ENCODE measurements at places on chromosomes 7 and 10.
A peak's percentile ranks its signal among the peaks of the same experiment; 100 is the strongest.

GRCh38 chr10:79352035-79352877 is 5.0 kb downstream of the PPIF start:
- no peak overlapping the region for H3K4me3 ChIP-seq
- DNase-seq, result no peak
- no peaks in the 10 kb centered on the region for H3K27me3 ChIP-seq

GRCh38 chr10:62550173-62550572 is 176.0 kb downstream of the ZNF365 start:
- H3K27me3 ChIP-seq, result no peaks in the 10 kb centered on the region
- no peak for DNase-seq
- H3K4me1 ChIP-seq, result no peaks in the 10 kb centered on the region
- no peaks in the 10 kb centered on the region for H3K36me3 ChIP-seq
- no peak overlapping the region for H3K27ac ChIP-seq

DNA sequence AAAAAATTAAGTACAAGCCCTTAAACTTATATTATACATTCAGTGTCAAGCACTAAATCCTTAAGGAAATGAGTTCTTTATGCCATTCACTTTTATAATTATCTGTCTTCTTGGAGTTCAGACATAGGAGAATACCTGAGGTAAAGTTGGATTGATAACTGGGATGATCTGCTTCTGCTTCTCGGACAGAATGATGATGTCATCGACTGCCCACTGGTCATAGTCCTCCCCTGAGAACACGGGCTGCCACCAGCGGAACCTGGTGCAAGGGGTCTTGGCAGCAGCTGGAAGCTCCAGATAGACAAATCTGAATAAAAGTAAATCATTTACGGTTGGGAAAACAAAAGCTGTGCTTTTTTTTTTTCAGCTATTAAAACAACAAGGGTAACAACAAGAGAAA is 148.2 kb upstream of the SLC26A5 start:
- H3K27me3 ChIP-seq, result peaks cover 40% of the 10 kb centered on the region
- H3K36me3 ChIP-seq, result no peaks in the 10 kb centered on the region
- H3K4me3 ChIP-seq, result no peak overlapping the region
- H3K4me1 ChIP-seq, result no peaks in the 10 kb centered on the region

DNA sequence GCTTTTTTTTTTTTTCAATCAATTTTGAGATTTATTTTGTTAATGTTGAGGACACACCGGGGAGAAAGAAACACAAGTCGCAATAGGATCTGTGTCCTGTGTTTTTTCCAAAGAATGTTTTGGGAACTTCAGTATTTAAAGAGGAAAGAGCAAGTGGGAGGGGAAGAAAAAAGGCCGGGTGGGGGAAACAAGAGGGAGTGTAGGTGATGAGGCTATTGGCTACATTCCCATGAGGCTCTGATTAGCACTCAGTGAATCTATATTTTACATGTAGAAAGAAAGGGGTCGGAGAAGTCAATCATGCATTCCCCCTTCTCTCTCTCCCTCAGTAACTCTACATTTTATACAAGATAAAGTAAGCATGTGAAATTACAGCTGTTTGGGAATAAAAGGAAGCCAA is 4.1 kb downstream of the ZNF680 start:
- DNase-seq, result no peak
- H3K4me3 ChIP-seq, result no peak overlapping the region
- no peaks in the 10 kb centered on the region for H3K27me3 ChIP-seq
- H3K36me3 ChIP-seq, result peaks cover 20% of the 10 kb centered on the region
- H3K4me1 ChIP-seq, result peaks cover 57% of the 10 kb centered on the region
- H3K27ac ChIP-seq, result peak overlapping the region; percentile 67

DNA sequence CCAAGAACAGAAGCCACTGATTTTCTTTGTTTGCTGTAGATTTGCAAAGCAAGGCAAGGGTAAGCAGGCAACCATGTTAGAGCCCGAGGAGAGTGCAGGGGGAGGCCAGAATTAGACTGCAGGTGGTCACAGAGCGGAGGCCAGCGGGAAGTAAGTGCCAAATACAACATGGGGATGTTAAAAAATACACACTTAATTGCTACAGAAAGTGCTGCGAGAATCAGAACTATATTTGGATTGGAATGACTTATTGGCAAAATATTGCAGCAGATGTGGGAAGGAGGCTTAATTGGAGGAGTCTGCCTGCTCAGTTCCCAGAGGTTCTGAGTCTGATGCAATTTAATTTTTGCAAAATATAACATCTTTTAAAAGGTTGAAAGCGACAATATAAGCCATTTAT is 49.7 kb upstream of the ADCY1 start:
- H3K27me3 ChIP-seq, result peaks cover 22% of the 10 kb centered on the region
- H3K4me1 ChIP-seq, result no peaks in the 10 kb centered on the region
- no peak overlapping the region for H3K27ac ChIP-seq
- peaks cover 2% of the 10 kb centered on the region for H3K36me3 ChIP-seq
- H3K4me3 ChIP-seq, result no peak overlapping the region
- no peak for DNase-seq

DNA sequence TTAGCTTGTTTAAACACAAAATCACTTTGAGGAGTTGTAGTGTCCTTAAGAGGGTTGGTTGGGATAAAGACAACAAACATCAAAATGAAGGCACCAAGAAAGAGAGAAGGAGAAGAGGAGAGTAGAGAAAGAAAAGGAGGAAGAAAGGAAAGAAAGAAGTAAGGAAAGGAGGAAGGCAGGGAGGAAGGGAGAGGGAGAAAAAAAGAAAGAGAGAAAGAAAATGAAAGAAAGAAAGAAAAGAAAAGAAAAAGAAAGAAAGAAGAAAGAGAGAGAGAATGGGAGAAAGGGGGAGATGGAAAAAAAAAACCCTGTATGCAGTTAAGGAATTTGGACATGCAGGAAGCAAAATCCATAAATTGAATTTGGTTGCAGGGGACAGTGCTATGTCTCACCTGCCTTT is 635.4 kb upstream of the FZD8 start:
- H3K27ac ChIP-seq, result no peak overlapping the region
- H3K36me3 ChIP-seq, result peaks cover 4% of the 10 kb centered on the region
- DNase-seq, result no peak
- no peak overlapping the region for H3K4me3 ChIP-seq

GRCh38 chr7:7765422-7765821 is 47.0 kb upstream of the RPA3 start:
- H3K27me3 ChIP-seq, result no peaks in the 10 kb centered on the region
- H3K4me1 ChIP-seq, result peaks cover 42% of the 10 kb centered on the region
- peaks cover 2% of the 10 kb centered on the region for H3K36me3 ChIP-seq
- peak overlapping the region; percentile 54 for H3K27ac ChIP-seq

GRCh38 chr7:127812540-127812939 is 160.5 kb downstream of the SND1 start:
- no peak for DNase-seq
- H3K27ac ChIP-seq, result no peak overlapping the region
- peaks cover 14% of the 10 kb centered on the region for H3K36me3 ChIP-seq
- H3K4me3 ChIP-seq, result no peak overlapping the region

GRCh38 chr10:69241575-69241974 is 21.4 kb downstream of the HKDC1 start:
- H3K36me3 ChIP-seq, result peaks cover 3% of the 10 kb centered on the region
- H3K27ac ChIP-seq, result no peak overlapping the region
- no peak for DNase-seq
- peaks cover 3% of the 10 kb centered on the region for H3K4me1 ChIP-seq
- H3K27me3 ChIP-seq, result no peaks in the 10 kb centered on the region
- no peak overlapping the region for H3K4me3 ChIP-seq

- no peak for DNase-seq
- H3K36me3 ChIP-seq, result no peaks in the 10 kb centered on the region
- peaks cover 6% of the 10 kb centered on the region for H3K4me1 ChIP-seq
- H3K27me3 ChIP-seq, result no peaks in the 10 kb centered on the region
These were observed 73.5 kb downstream of the RTKN2 start for GRCh38 chr10:62194924-62195674.

- no peaks in the 10 kb centered on the region for H3K4me1 ChIP-seq
- H3K36me3 ChIP-seq, result no peaks in the 10 kb centered on the region
- H3K27ac ChIP-seq, result no peak overlapping the region
- no peak for DNase-seq
- no peaks in the 10 kb centered on the region for H3K27me3 ChIP-seq
These were observed 32.6 kb downstream of the VSTM4 start for GRCh38 chr10:49082766-49083165.

GRCh38 chr10:133292919-133293809 is 15.5 kb downstream of the TUBGCP2 start:
- H3K4me3 ChIP-seq, result no peak overlapping the region
- DNase-seq, result no peak
- H3K4me1 ChIP-seq, result no peaks in the 10 kb centered on the region
- no peak overlapping the region for H3K27ac ChIP-seq
- H3K27me3 ChIP-seq, result no peaks in the 10 kb centered on the region
- H3K36me3 ChIP-seq, result peaks cover 44% of the 10 kb centered on the region

DNA sequence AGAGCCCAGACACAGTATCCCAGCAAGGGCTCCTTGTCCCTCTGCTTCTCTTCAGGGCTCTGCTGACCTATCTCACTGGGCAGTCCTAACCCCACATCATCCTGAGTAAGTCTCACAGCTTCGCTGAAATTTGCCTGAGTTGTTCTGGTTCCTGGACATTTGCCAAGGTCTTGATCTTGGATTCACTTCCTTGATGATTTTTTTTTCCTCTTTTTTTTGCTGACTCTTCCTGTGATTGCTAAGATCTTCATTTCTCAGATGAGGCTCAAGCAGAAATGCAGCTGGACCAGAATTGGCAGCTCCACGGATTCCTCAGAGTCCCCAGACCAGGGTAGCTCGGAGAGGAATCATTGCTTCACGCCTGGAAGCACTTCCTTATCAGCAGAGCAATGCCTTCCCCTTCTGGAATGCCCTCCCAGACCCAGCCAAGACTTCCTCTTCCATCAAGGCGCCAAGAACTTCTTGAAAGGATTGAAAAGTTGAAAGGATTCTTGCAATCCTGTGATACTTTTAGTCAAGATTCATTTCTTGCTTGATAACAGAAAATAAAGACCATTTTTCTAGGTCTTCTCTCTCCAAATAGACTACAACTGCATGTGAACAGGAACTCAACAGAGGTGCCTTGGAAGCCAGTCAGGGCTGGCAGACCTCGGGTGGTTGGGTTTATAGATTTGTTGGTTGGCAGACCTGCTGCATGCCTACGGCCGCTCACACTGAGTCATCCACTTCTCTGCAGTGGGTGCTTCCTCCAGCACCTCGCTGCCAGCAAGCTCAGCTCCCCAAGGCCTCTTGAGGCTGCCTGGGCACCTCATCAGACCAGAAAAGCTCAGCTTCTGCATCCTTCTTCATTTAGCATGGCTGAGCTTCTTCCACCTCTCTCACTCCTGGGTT is 8.8 kb upstream of the AFAP1L2 start:
- H3K36me3 ChIP-seq, result no peaks in the 10 kb centered on the region
- no peak overlapping the region for H3K4me3 ChIP-seq
- no peak for DNase-seq
- no peak overlapping the region for H3K27ac ChIP-seq
- no peaks in the 10 kb centered on the region for H3K4me1 ChIP-seq

DNA sequence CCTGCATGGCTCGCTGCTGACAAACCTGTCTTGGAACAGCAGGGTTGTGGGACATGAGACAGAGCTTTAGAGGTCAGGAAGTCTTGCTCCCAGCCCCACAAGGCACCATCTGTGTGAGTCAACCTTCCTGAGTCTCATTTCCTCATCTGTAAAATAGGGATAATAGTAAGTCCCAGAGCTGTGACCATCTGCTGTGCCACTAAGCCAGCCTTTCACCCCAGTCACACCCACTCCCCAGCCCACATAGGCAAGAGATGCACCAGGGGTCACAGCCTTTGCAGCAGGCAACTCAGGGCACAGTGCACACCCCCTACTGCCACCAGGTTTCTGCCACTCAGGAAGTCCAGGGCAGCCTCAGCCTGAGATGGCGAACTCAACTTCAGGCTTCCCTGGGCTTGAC is 29.4 kb upstream of the CDH23 start:
- no peak for DNase-seq
- H3K4me1 ChIP-seq, result peaks cover 14% of the 10 kb centered on the region

DNA sequence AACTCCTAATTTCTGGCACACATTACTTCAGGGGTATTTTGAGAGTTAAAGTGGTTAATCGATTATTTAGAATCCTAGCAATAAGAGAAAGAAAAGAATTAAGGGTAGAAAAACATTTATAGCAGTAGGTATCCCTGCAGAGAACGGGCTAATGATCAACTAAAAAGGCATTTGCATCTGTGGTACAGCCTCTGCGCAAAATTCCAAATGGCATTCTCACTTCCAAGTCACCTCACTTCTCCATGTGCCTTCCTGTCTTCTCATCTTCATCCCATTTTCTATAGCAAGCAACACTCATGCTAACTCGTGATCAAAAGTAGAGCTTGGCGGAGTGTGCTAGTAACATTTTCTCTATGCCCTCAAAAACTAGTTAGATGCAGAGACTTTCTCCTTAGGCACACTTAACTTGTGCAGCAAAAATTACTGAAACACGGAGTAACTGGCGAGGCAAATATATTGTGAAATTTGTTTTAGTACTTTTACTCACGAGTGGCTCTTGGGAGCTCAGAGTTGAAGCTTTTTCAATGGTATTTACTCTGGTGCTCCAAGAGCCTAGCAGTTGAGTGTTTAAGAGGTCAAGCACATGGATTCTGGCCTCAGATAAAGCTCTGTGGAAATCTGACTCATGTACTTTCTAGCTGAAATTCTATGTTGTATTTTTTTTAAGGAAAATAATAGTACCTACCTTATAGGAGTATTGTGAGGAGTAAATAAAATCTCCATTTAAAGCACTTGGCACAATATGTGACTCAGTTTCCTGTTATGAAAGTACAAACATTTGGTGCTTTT is 65.1 kb downstream of the MET start:
- DNase-seq, result no peak
- H3K27me3 ChIP-seq, result peaks cover 19% of the 10 kb centered on the region
- H3K4me1 ChIP-seq, result no peaks in the 10 kb centered on the region

GRCh38 chr7:74006451-74007241 is 21.3 kb upstream of the ELN start:
- DNase-seq, result no peak
- peaks cover 7% of the 10 kb centered on the region for H3K4me1 ChIP-seq
- no peak overlapping the region for H3K4me3 ChIP-seq
- no peak overlapping the region for H3K27ac ChIP-seq

- peaks cover 66% of the 10 kb centered on the region for H3K27me3 ChIP-seq
- H3K27ac ChIP-seq, result no peak overlapping the region
- H3K36me3 ChIP-seq, result no peaks in the 10 kb centered on the region
- DNase-seq, result no peak
- H3K4me1 ChIP-seq, result no peaks in the 10 kb centered on the region
These were observed 155.6 kb downstream of the EGFR start for GRCh38 chr7:55174456-55174855.

GRCh38 chr10:85614981-85615380 is 751.6 kb downstream of the GRID1 start:
- no peak overlapping the region for H3K27ac ChIP-seq
- peaks cover 11% of the 10 kb centered on the region for H3K27me3 ChIP-seq
- H3K4me1 ChIP-seq, result peaks cover 47% of the 10 kb centered on the region
- no peak overlapping the region for H3K4me3 ChIP-seq
- H3K36me3 ChIP-seq, result peaks cover 5% of the 10 kb centered on the region
- no peak for DNase-seq

DNA sequence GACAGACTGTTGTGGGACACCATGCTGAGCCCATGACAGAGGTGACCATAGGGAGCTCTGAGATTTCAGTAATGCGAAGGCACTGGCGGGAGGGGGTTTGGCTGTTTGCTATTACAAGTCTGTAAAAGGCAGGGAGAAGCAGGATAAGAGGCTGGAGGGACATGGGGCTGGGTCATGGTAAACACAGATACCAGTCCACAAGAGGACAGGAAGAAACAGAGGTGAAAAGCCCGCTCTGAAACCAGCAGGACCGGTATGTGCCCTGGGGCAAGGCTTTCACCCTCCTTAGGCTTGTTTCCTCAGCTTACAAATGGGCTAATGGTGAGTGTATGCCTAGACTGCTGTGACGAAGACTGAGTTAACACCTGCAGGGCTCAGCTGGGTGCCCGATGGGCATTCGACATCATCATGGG is 34.1 kb downstream of the ANXA11 start:
- peaks cover 16% of the 10 kb centered on the region for H3K4me1 ChIP-seq
- no peaks in the 10 kb centered on the region for H3K27me3 ChIP-seq
- peaks cover 29% of the 10 kb centered on the region for H3K36me3 ChIP-seq
- no peak for DNase-seq
- H3K27ac ChIP-seq, result peak overlapping the region; percentile 89
- H3K4me3 ChIP-seq, result no peak overlapping the region

Measured in central memory CD8-positive, alpha-beta T cell (primary cell).